ENCODE measurements at places on chromosomes 3 and 15.

- no peak for ATAC-seq
Observed at GRCh38 chr3:188979248-188979647, 192.5 kb upstream of the TPRG1 start.

DNA sequence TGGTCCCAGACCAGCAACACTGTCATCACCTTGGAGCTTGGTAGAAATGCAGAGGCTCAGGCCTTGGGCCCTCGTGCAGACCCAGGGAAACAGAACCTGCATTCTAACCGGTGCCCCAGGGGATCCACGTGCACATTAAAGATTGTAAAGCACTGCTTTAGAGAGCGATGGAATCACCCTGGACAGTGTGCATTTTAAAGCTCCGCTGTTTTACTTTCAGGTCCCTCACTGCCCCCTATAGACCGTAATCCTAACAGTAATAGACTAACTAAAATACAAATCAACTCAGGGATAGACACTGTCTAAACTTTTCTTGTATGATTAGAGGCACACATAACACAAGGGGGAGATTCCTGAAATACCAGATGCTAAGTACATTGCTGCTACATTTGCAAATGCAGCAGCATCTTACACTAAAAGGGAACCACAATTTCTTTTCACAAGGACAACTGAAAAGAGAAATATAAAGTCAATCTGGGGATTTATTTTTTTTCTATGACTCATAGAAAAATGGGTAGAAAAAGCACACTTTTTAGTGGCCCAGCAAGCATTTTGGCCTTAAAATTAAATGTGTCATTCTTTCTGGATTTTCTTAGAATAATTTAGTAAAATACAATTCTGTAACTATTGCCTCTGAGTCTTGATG is 10.5 kb upstream of the SH3GL3 start:
- peak; percentile 80 for ATAC-seq

DNA sequence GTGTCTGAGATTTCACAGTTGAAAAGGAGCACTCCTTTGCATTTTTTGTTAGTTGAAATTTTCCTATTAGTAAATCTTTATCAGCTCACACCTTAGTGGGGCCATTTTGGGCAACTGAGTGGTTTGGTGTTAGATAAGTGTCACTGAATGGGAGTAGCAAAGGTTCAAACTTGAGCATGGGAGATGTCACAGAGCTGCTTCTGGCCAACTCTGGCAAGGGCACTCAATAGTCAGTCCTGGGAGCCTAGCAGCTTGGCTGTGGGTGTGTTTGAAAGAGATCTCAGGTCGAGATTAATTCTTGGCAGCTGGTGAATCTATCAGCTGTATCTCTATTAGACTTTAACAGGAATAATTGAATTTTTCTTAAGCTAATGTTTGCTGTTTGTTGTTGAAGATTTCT is 579.3 kb downstream of the EDEM1 start:
- no peak for ATAC-seq

- no peak for ATAC-seq
Observed at GRCh38 chr3:81434161-81434560, 327.3 kb downstream of the GBE1 start.

- no peak for ATAC-seq
Observed at GRCh38 chr3:98326105-98326893, 27.4 kb upstream of the OR5K4 start.

DNA sequence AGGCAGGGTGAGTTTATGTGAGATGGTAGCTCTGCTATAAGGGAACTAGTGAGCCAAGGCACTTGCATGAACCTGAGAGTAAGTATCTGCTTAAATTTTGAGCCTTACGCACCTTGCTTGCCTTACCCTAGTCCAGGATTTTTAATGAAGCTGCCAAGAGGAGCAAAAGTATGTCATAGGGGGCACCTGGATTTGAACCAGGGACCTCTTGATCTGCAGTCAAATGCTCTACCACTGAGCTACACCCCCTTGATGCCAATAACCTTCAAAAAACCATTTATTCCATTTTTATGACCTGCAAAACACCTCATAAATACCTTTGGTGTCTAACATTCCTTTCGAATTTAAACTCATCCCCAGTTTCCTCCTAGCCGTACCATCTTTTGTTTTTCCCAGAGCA is 88.3 kb upstream of the ACP3 start:
- ATAC-seq = no peak

GRCh38 chr15:67100801-67101581 is 35.6 kb downstream of the SMAD3 start:
- no peak for ATAC-seq

Measured in esophagus mucosa (tissue), 1 donor.